Testis (tissue), 5 donors: ENCODE measurements at places on chromosomes 6 and 20. TPM values are rescaled to one million over a fixed set of nuclear protein-coding genes. Genes with fewer than 3 reads are reported as not detected.

Gene SLC26A8
- 52.0 TPM for total RNA-seq

GRCh38 chr6:126672649-126673048, 332.7 kb downstream of the CENPW start:
- no peak for DNase-seq
- no peaks in the 10 kb centered on the region for H3K27me3 ChIP-seq
- no peak overlapping the region for H3K4me3 ChIP-seq
- no peaks in the 10 kb centered on the region for H3K36me3 ChIP-seq
- no peak overlapping the region for H3K27ac ChIP-seq

DNA sequence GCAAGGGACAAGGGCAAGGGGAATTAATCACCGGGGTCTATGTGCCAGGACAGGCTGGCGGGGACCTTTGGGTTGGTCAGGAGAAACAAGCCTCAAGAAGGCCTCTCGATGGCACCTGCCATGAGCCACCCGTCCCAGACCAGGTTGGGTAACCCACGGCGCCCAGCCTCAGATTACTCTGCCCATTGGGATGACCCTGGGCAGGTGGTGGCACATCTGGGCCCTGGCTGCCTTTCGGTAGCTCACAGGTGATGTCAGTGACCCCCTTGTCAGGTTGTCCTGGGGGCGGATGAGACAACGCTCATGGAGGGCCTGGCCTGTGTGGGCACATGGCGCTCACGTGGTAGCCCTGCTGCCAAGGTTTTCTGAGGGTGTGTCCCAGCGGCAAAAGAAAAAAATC, 152.2 kb downstream of the SYCP2 start:
- no peaks in the 10 kb centered on the region for H3K27me3 ChIP-seq
- no peaks in the 10 kb centered on the region for H3K36me3 ChIP-seq
- H3K27ac ChIP-seq: no peak overlapping the region
- no peaks in the 10 kb centered on the region for H3K4me1 ChIP-seq
- H3K4me3 ChIP-seq: no peak overlapping the region

GRCh38 chr20:12875510-12875909, 133.3 kb upstream of the SPTLC3 start:
- H3K4me3 ChIP-seq: no peak overlapping the region
- no peak overlapping the region for H3K27ac ChIP-seq
- no peaks in the 10 kb centered on the region for H3K36me3 ChIP-seq

Gene BMP7
- 3.3 TPM for total RNA-seq

Gene COX4I2
- 6.1 TPM for total RNA-seq

GRCh38 chr6:29617782-29618554, 15.0 kb downstream of the GABBR1 start:
- no peaks in the 10 kb centered on the region for H3K4me1 ChIP-seq
- no peak for DNase-seq
- no peaks in the 10 kb centered on the region for H3K36me3 ChIP-seq
- no peak overlapping the region for H3K4me3 ChIP-seq
- H3K27ac ChIP-seq: no peak overlapping the region

DNA sequence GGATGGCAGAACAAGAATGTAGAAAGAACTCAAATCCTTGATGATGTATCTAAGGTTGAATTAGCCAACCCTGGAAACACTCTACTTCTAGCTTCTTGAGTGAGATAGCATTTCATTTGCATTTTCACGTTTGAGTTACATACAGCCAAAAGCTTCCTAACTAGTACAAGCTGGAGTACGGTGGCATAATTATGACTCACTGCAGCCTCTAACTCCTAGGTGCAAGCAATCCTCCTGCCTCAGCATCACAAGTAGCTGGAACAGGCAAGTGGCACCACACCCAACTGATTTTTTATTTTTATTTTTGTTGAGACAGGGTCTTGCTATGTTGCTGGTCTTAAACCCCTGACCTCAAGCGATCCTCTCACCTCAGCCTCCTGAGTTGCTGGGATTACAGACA, 36.5 kb upstream of the STK35 start:
- no peak overlapping the region for H3K4me3 ChIP-seq
- H3K27ac ChIP-seq: no peak overlapping the region
- H3K27me3 ChIP-seq: no peaks in the 10 kb centered on the region
- H3K4me1 ChIP-seq: no peaks in the 10 kb centered on the region
- DNase-seq: no peak

Gene GINM1
- 47.5 TPM for total RNA-seq
